ENCODE measurements at places on chromosomes 16 and 17.

DNA sequence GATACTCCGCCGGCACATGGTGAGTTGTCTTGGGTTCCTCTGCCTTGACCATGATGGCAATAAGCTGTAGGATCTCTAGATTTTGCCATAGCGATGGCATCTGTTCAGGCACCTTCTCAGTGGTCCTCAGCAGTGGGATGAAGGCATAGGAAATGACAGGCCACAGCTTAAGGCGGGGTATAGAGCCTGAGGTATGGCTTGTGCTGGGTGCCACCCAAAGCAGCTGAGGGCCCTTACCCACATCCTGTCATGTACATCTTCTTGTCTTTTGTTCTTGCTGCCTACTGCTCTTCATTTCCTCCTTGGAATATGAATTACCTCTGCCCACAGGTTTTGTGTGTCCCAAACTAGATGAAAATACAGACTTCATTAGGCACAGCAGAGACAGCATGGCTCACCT lies 29.5 kb downstream of the KAT7 start:
- DNase-seq = peak; percentile 33

DNA sequence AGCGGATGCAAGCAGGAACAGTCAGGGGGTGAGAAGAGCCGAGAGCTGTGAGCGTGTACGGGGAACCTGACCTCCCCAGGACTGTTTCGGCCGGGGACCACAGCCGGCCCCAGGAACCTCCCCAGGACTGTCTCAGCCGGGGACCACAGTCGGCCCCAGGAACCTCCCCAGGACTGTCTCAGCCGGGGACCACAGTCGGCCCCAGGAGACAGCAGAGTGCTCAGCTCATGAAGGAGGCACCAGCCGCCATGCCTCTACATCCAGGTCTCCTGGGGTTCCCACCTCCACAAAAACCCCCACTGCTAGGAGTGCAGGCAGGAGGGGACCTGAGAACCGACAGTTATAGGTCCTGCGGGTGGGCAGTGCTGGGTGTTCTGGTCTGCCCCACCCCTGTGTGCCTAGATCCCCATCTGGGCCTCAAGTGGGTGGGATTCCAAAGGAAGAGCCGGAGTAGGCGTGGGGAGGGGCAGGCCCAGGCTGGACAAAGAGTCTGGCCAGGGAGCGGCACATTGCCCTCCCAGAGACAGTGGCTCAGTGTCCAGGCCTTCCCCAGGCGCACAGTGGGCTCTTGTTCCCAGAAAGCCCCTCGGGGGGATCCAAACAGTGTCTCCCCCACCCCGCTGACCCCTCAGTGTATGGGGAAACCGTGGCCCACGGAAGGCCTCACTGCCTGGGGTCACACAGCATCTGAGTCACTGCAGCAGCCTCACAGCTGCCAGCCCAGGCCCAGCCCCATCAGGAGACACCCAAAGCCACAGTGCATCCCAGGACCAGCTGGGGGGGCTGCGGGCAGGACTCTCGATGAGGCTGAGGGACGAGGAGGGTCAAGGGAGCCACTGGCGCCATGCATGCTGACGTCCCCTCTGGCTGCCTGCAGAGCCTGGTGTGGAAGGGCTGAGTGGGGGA lies 4.3 kb downstream of the RHBDF1 start:
- no peak for DNase-seq

- DNase-seq = no peak
Observed at GRCh38 chr17:70030371-70030770, 44.7 kb upstream of the KCNJ16 start.

DNA sequence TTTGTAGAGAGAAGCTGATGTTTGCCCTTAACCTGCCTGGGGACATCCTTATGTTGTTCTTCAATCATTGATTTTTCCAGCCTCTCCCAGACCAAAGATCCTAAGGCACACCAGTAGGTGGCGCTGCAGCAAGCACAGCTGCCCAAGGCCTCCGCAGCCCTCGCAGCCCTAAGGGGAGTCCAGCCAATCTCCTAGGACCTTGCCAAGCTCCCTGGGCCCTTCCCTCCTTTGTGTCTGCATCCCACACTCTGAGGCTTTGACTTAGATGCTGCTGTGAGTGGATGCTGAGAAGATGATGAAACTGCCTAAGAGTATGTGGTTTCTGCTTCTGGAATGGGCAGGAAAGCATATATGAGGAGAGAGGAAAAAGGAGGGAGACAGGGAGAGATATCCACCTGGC lies 47.1 kb downstream of the SPACA3 start:
- no peak for DNase-seq

GRCh38 chr16:27820646-27821345 lies 242.7 kb downstream of the GSG1L start:
- no peak for DNase-seq

GRCh38 chr16:89338863-89339262 lies 121.4 kb downstream of the ZNF778 start:
- no peak for DNase-seq

- no peak for DNase-seq
Observed at GRCh38 chr16:49739381-49739780, 116.5 kb downstream of the ZNF423 start.

DNA sequence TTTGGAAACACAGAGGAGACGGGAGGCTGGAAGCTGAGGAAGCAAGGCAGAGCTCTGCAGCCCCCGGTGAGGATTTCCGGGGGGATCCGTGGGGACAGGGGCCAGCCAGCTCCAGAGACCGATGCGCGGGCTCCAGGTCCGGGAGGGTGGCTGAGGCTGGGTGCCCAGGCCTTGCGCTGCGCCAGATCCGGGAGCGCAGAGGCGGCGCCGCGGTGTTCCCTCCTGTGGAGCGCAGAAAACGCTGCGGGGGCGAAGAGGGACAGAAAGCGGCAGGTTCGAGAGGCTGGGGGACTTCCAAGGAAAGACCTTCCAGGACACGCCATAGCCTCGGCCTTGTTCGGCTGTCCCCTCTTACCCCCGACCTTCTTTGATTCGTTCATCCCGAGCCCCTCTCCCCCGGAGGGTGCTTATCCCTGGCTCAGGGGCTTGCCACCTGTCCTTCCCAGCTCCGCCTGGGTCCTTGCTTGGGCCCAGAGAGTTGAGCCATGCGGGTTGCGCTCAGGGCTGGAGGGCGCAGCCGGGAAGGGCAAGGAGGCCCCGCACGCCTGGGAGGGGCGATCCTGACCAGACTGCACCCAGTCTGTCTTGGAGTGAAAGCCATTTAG lies 697 bp upstream of the SHISA9 start:
- no peak for DNase-seq

DNA sequence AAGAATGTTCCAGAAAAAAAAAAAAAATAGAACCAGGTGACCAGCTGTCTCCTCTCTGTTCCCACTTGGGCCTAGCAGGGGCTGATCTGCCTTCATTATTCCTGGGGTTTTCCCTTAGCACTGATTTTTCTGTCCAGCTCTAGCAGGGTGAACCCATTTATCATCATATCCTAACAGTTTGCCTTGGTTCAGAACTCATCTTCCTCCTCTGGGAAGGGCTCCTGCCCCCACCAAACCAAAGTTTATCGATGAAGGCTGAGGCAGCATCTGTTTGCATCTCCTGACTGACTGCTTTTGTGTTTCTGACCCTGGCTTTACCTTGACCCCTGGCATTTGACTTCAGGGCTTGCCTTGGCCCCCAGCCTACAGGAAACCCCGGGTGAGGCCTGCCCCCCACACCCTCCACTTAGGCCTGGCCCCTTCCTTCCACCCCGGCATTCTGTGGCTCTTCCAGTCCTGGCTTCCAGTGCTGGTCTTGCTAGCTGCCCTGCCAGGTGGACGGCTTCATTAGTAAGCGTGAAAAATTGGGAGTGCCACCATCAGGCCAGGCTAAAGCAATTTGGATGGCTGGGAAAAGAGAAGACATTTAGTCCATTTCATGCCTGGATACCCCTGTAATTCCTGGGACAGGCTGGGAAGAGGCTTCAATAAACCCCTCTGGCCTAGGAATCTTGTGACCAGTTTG lies 164.9 kb downstream of the CCDC182 start:
- DNase-seq = no peak

- no peak for DNase-seq
Observed at GRCh38 chr16:10745841-10746240, 2.2 kb downstream of the NUBP1 start.

GRCh38 chr16:4970010-4970409 lies 11.9 kb downstream of the SEC14L5 start:
- DNase-seq = no peak

DNA sequence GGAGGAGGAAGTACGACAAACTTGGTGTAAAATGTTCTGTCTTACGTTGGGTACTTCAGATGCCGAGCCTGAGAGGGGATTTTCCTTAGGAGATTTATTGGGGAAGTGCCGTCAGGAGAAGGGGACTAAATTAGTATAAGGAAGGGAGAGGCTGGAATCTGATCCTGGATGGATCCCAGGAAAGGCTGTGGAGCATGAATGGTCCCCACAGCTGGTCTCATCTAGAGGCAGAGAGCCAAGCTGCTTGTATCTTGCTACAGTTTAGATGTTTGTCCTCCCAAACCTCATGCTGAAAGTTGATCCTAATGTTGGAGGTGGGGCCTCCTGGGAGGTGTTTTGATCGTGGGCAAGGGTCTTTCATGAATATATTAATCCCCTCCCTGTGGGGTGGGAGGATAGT lies 798.4 kb upstream of the EEF2KMT start:
- DNase-seq = no peak

- DNase-seq = no peak
Observed at GRCh38 chr17:53490447-53490968, 332.2 kb upstream of the KIF2B start.

GRCh38 chr17:16418685-16419068 lies 3.3 kb downstream of the TRPV2 start:
- no peak for DNase-seq

- DNase-seq = no peak
Observed at GRCh38 chr17:58265902-58266875, 14.5 kb downstream of the MPO start.

DNA sequence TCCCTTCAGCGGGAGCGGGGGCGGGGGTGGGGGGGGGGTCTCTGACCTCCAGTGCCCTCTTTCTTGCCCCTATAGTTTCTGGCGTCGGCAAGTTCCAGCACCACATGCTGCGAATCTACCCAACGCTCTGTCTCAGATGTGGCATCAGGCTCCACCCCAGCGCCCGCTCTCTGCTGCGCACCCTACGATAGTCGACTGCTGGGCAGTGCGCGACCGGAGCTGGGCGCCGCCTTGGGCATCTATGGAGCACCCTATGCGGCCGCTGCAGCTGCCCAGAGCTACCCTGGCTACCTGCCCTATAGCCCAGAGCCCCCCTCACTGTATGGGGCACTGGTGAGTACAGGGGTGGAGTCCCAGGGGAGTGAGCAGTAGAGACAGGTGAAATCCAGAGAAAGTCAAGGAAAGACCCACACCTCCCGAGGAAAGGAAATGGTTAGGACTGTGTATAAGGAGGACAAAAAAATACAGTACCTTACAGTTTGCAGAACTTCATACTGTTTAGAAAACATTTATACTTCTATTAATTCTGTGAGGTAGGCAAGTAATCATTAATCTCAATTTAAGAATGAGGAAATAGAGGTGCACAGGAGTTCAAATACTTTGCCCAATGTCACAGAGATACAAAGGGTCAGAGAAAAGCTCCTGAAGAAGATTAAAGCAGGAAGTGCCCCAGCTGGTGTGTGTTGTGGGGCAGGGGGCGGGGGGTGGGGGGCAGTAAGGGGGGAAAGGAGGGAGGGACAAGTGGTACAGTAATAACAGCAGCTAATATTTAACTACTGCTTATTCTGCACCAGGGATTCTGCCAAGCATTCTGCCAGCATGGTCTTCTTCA lies 2.5 kb downstream of the IRX6 start:
- no peak for DNase-seq

DNA sequence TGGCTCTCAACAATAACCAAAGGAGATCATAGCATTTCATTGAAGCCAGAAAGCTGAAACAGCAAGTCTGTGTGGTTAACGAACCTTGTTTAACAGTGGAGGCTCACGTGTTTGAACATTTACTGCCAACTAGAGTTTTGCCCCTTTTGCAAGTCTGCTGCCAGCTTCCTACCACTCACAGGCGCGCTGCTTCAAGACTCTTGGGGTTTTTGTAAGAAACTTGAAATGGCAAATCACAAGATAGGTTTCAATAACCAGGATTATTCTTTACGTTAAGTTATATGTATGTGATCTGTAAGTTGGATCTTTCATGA lies 1.2 kb downstream of the SNTB2 start:
- peak; percentile 22 for DNase-seq

Data from activated CD8-positive, alpha-beta memory T cell treated with anti-CD3 and anti-CD28 coated beads, Interleukin-2, amount 50 U/mL, for 4 hours (primary cell).